ENCODE measurements at places on chromosomes 3 and 15.

- DNase-seq, result no peak
These were observed 35.4 kb upstream of the RBMS3 start for GRCh38 chr3:29245441-29245840.

- no peak for DNase-seq
These were observed 146.5 kb upstream of the MME start for GRCh38 chr3:154933581-154933980.

GRCh38 chr3:168061332-168061996 lies 34.3 kb downstream of the GOLIM4 start:
- DNase-seq, result peak; percentile 6

- DNase-seq, result no peak
These were observed 82.5 kb upstream of the NAALADL2 start for GRCh38 chr3:174776636-174777035.

DNA sequence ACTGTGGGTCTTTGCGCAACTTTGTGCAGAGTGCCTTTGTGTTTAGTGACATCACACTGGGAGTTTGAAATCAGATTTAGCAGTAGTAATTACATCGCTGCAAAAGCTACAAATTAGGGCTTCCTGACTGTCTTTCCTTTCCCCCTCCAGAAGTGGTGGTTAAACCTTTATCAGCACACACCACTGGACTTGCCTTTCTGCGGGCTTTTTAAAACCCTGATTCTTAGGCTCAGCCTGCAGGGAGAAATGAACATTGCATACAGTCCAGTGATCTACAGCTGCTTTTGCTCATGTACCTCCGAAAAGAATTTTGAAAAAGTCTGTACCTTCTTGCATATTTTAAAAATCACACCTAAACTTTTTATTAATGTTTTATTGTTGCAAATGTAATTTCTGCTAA lies 219.7 kb upstream of the NAALADL2 start:
- DNase-seq, result no peak

DNA sequence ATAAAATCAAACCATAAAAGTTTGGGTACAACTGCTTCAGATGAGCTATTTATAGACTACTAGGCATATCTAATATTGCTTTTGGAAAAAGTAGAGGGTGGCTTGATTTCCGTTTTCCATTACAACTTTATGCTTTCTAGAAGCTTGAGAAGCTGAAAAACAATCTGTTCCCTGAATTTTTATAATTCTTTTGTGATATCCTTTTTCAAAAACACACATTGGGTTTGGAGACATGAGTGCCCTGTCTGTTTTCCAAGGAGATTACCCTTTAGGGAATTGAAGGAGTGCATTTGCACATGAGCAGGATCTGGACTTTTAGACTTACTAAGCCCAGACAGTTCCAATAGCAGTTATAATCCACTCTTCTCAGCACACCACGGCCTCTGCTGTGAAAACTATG lies 49.5 kb upstream of the FILIP1L start:
- no peak for DNase-seq

GRCh38 chr3:172580680-172581401 lies 57.6 kb upstream of the TNFSF10 start:
- DNase-seq, result no peak

DNA sequence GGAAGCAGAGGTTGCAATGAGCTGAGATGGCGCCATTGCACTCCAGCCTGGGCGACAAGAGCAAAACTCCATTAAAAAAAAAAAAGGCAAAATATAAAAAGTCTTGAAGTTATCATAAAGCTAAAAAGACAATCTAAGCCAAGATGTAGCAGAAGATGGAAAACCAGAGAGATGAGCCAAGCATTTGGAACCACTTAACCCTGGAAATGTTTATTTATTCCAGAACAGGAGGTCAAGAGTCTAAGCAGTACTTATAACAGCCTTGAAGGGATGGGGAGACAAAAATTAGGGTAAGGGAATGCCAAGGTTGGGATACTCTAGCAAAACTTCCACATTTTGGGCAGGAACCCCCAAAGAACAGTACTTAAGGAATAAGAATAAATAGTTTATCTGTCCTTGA lies 30.1 kb downstream of the FAIM start:
- DNase-seq, result no peak

DNA sequence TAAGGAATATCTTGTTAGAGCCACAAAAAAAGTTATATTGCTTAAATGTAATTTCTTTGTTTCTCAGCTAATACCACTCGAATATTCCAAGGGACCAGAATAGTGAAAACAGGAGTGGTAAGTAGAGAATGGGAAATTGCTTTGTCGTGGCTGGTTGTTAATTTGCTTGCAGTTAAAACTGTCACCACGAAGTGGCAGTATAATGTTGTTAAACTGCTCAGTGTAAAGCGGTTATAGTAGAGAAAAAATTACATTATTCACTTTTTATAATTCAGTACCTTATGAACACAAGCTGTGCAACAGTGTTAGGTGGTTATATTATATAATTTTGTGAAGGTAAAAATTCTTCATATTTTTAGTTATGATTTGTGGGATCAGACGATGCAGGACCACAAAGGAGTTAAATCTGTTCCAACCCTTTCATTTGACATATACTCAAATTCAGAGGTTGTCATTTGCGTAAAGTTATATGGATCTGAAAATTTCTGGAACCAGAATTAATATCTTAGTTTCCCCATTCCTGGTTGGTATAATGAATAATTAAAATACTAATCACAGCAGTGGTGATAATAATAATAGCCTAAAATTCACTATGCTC lies 171.8 kb downstream of the FEZF2 start:
- peak; percentile 10 for DNase-seq

GRCh38 chr15:96344706-96345559 lies 14.4 kb downstream of the NR2F2 start:
- no peak for DNase-seq

DNA sequence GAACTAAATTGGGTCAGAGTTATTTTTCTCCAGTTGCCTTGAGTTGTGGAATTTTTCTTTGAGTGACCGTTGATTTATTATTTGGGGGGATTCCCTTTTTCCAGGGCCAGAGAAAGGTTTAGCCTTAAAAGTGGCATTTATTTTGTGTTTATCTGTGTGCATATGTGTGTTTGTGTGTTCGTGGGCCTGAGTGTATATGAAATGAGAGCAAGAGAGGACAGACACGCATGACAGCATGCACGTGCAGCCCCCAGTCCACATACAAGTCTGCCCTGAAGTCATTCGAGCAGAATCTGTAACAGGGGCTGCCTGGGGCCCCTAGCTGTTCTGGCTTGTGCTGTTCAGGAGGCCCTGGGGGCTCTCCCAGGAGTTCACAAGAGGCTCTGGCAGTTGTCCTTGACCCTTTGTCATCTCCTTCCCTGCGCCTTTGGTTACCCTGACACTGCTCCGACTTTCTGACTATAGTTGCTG lies 18.3 kb upstream of the TRAK1 start:
- no peak for DNase-seq

- DNase-seq, result no peak
These were observed 356.6 kb downstream of the GABRG3 start for GRCh38 chr15:27327467-27328025.

GRCh38 chr15:26352909-26353308 lies 420.0 kb downstream of the GABRB3 start:
- DNase-seq, result no peak

- DNase-seq, result peak; percentile 10
These were observed 89.0 kb upstream of the FNDC3B start for GRCh38 chr3:171950373-171950772.

DNA sequence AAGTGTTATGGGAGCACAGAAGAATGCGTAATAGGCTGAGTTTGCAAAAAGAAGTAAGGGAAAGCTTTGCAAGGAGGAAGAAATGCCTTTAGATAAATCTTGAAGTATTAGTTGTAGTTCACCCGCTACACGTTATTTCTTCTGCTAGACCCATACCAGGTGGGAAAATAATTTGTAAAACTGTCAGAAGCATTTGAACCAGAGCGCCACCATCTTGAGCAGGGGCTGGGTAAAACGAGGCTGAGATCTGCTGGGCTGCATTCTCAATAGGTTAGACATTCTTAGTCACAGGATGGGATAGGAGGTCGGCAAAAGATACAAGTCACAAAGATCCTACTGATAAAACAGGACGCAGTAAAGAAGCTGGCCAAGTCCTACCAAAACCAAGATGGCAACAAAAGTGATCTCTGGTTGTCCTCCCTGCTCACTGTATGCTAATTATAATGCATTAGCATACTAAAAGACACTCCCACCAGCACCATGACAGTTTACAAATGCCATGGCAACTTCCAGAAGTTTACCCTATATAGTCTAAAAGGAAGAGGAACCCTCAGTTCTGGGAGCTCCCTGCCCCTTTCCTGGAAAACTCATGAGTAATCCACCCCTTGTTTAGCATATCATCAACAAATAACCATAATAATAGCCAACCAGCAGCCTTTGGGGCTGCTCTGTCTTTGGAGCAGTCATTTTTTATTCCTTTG lies 50.0 kb upstream of the ZNF280D start:
- DNase-seq, result no peak

DNA sequence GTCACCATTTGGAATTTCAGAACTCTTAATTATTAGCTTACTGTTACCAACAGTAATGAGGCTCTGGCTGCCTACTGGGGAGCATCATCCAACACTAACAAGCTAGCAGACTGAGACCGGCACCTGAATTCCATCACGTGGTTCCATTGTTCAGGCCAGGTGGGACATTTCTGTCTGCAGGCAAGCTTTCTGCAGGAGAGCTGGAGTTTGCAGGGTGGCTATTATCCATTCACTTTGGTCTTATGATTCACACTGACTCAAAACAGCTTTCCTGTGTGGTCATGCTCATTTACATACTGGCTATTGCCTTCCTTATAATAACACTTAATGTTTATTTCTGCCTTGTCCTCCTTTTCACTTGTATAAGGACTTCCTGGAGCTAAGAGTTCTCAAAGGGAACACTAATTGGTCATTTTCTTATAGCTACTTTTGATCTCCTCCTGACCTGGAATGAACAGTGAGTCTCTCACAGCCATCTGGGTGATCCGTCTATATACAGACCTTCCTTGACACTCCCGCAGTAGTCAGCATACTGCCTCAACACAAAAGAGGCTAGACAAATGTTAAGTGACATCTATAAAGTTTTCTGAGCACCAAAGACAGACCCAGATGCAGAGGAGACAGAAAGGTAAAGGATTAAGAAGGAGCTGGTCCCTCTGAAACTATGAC lies 695.4 kb downstream of the FHIT start:
- DNase-seq, result no peak

- no peak for DNase-seq
These were observed 93.6 kb downstream of the BOC start for GRCh38 chr3:113304856-113305540.

DNA sequence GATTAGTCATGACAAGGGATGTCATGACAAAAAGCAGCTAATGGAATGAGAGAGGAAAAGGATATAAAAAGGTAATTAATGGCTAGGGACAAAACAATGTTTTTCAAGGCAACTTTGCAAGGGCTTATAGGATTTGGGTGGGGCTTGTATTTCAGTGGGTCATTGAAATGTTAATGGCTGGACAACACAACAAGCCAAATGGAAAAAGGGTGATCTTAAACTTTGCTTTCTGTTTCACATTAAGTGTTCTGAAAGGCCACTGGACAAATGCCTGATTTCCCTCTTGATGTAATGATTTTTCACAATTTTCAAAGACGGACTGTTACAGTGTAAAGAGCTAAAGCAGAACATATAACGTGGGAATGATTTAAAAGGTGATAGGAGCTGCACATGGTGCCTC lies 345.0 kb downstream of the TUSC7 start:
- no peak for DNase-seq

GRCh38 chr3:130687327-130687726 lies 59.3 kb downstream of the PIK3R4 start:
- DNase-seq, result no peak

- DNase-seq, result no peak
These were observed 34.3 kb upstream of the LRTM1 start for GRCh38 chr3:54962200-54962599.

DNA sequence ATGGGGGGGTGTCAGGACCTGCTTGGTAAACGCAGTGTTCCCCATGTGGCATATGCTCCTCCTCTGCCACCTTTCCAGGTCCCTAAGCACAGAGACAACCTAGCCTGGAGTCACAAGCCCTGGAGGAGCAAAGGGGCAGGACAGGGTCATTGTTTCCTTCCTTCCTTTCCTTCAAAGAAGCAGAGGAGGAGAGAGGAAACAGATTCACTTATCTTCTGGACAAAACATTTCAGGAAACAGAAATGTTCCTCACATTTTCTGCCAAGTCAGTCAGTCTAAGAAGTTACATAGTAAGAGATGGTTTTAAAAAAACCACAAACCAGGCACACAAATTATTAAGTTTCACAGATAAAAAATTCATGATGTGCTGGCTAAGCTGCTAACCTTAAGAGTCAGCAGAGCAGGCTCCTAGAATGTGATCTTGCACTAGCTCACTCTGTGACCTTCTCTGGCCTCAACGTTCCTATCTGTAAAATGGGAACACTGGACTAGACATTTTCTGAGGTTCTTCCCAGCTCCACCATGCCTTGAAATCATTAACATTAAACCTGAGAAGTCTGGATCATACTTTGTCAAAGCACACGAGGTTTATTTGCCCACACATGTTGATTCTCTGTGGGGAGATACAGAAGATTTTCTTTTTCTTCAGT lies 47.9 kb downstream of the ATP13A5 start:
- DNase-seq, result no peak

Data from activated naive CD4-positive, alpha-beta T cell treated with anti-CD3 and anti-CD28 coated beads for 36 hours (primary cell).